ENCODE measurements at places on chromosomes 12 and 14.

GRCh38 chr12:106157802-106158201 is 19.0 kb upstream of the NUAK1 start:
- no peak for DNase-seq

DNA sequence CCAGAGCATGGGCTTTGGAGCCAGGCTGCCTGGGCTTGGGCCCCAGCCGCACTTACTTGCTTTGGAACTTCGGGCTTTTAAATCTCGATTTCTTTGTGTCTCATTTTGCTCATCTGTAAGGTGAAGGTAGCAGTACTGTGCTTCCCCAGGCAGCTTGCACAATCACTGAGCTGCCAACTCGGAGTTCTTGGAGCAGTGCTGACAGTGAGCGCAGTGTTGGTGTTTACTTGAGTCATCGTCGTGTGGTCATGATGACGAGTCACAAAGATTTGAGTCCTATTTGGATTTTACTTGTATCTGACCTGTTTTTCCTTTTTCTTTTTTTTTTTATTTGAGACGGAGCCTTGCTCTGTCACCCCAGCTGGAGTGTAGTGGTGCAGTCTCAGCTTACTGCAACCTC is 31.3 kb upstream of the ATF1 start:
- DNase-seq: peak; percentile 13

DNA sequence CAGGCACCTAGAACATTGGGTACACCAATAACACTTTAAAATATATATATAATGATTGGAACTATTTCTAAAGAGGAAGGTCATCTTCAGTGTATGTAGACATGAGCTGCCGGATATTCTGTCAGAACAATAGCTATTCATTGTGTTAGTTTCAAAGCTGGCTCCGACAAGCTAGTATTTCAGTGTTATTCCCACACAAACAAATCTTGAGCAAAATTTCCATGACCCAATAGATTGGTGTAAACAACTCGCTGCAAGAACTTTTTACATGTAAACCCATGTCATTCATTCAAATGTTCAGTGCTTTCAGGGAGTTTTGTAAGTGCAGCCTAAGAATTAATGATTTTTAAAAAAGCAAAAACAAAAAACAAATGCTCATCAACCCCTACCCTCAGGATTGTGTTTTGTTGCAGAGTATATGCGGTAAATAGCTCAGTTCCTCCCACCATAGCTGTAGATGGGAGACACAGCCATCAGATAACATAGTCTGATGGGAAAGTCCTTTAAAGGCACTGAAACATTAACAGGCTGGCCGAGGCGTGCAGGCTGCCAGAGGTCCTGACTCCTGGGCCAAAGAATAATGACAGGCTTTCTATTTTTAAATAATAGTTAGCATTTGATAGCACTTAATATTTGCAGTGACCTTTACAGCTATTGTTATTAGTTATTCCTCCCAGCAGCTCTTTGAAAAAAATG is 150.3 kb upstream of the ARHGAP5 start:
- no peak for DNase-seq

GRCh38 chr12:124609041-124609989 is 41.9 kb upstream of the NCOR2 start:
- DNase-seq: peak; percentile 84

GRCh38 chr14:67776653-67777322 is 39.6 kb downstream of the ZFYVE26 start:
- no peak for DNase-seq

- no peak for DNase-seq
Observed at GRCh38 chr12:113591480-113591974, 119.9 kb upstream of the LHX5 start.

GRCh38 chr12:67078957-67079356 is 190.2 kb upstream of the CAND1 start:
- DNase-seq: no peak

- DNase-seq: no peak
Observed at GRCh38 chr12:56591126-56591525, 39.0 kb downstream of the BAZ2A start.

GRCh38 chr12:128684352-128684751 is 139.4 kb downstream of the SLC15A4 start:
- no peak for DNase-seq

- no peak for DNase-seq
Observed at GRCh38 chr12:92226961-92227360, 81.3 kb upstream of the BTG1 start.

DNA sequence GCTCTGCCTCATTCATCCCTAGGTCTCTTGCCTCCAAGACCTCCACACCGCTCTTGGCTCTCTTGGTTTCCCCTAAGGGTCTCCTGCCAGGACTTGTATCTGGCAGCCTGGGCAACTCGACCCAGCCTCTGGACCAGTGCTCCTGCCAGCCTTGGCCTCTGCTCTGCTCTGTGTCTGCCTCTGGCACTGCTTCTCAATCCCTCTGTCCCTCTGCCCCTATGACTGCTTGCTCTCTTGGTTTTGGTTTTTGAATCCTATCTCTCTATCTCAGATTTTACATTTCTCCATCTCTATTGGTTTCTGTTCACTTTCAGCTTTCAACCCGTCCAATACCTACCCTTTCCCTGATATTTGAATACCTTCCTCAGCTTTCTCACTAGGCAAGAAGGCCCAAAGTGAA is 6.3 kb downstream of the ITGA5 start:
- no peak for DNase-seq

DNA sequence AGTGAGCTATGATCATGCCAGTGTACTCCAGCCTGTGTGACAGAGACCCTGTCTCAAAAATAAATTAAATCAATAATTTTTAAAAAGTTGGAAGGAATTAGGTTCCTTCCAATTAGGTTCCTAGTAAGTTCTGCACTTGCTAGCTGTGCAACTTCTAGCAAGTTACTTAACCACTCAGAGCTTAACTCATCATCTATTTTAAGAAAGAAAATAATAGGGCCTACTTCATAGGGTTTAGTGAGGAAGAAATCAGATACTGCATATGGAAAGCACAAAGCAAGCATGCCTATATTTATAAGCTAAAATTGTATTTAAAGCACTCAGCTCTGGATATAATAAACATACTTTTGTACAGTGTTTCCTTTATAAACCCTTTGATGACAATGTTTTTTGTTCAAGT is 10.7 kb downstream of the FOXN3 start:
- DNase-seq: no peak

DNA sequence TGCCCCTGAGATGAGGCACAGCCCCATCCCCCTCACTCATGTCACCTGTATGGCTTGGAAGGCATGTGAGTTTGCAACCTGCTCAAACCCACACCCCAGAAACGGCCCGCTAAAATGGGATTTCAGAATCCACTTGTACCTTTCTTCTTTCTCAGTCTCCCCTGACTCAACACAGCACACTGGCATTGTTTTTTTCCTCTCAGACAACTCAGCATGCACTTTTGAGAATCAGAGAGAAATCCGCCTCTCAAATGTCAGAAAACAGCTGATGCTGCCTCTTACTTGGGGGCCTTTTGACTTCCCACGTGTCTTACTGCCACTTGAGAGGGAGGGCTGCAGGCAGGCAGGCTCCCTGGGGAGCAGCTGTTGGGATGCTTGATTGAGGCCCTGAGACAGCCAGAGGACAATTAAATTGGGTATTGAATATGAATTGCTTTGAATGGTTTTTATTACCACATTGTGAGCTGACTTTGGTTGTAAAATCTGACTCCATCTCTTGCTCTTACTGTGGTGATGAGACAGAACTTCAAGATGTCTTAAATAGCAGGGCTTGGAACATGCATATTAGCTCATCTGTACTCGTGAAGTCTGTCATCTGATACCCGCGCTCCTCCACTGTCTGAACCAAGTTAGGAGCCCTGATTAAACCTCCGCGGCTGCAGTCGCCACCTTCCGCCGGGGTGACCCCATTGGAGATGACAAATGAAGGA is 96.6 kb downstream of the APAF1 start:
- DNase-seq: no peak

GRCh38 chr12:38541849-38542248 is 225.3 kb downstream of the ALG10B start:
- DNase-seq: no peak

GRCh38 chr14:74508292-74508731 is 14.7 kb downstream of the ISCA2 start:
- peak; percentile 35 for DNase-seq

DNA sequence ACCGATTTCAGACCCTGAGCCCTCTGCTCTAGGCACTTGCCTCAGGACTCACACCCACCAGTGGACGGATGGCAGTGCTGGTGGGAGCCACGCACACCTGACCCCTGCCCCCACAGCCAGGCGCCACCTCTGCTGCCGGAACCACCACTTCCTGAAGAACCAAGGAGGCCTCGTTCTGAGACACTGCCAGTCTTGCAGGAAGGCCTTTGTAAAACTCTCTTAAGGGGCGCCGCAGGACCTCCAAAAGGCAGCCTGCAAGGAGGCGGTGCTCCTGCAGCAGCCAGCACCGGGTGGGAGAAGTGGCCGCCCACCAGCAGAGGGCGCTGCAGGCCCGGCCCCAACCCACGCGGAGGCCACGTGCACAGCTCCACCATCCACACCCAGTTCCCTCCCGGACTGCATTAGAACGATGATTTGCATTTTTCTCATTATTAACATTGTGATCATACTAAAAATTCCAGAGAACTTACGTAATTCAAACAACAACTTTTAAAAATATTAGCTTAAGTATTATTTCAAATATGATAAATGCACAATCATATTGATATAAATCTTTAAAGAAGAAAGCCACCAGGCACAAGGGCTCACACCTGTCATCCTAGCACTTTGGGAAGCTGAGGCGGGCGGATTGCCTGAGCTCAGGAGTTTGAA is 12.8 kb downstream of the STX2 start:
- peak; percentile 80 for DNase-seq

DNA sequence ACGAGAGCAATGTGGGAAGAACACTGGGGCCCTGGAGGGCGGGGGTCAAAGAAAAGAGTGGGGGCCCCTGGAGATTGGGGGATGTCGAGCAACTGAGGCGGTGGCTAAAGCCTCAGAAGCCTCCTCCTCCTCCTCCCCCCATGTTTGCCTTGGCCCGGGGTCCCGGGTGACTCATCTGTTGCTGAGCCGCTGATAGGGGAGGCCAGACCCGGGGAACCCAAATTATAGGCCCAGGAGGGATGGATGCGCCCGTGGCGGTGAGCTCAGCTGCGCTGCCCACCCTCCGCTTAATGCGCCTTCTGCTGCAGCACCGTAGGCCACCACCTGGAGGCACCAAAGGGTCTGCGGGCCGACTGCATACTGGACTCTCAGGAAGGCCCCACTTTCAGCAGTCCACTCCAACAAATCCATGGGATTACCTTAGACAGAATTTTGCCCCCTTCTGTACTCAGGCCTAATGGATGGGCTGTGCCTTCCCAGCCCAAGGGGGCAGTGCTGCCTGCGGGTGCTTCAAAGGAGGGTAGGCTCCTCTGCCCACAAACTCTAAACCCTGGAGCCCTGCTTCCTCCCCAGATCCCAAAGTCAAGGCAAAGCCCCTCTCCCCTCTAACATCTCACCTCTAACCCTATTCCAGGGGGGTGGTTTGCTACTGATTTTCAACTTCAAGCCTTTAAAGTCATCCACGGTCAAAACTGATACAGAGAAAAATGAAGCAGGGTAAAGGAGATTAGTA is 2.6 kb upstream of the WNT10B start:
- peak; percentile 46 for DNase-seq

DNA sequence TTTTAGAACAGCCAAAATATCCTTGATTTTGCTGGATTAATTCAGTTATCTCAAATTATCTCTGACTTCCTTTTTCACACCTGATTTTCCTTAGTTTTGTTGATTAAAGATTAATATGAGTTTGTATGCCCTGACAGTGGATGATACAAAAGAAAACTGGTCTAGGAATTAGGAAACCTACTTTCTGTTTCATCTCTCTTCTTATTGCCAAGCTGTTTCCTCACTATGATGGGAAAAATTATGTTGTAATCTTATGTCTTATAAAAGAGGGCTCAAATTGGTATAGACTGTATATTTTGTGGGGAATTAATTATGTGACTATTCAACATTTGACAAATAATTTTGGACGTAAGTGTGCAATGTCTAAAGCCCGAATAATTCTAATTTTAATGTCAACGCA is 271.6 kb downstream of the FBXL14 start:
- no peak for DNase-seq

GRCh38 chr14:37411079-37411735 is 183.8 kb downstream of the FOXA1 start:
- DNase-seq: no peak

GRCh38 chr14:105060751-105061427 is 4.3 kb downstream of the GPR132 start:
- DNase-seq: peak; percentile 93

GRCh38 chr14:60227291-60227690 is 21.7 kb upstream of the PPM1A start:
- no peak for DNase-seq

- DNase-seq: no peak
Observed at GRCh38 chr12:56338308-56339157, at the start of gene IL23A. TSS of gene IL23A (plus strand) at chr12:56338884. CDS start at chr12:56339045, 161 bp downstream.

DNA sequence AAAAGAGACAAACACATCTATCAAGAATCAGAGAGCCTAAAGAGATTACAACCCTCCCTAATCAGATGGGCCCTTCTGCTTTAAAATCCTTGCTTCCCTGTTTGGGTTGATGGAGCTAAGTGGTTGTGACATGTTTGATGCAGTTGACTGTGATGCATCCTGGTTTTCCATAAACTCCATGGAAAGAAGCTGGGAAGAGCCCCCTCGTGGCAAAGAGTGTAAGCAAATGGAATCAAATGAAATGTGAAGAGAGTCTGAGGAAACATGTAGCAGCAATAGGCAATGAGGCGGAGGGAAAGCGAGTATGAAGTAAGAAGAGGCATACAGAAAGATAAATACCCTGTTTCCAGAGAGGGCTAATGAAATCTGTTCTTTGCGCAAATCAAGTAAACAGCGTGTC is 70.4 kb upstream of the SLCO1C1 start:
- DNase-seq: no peak

DNA sequence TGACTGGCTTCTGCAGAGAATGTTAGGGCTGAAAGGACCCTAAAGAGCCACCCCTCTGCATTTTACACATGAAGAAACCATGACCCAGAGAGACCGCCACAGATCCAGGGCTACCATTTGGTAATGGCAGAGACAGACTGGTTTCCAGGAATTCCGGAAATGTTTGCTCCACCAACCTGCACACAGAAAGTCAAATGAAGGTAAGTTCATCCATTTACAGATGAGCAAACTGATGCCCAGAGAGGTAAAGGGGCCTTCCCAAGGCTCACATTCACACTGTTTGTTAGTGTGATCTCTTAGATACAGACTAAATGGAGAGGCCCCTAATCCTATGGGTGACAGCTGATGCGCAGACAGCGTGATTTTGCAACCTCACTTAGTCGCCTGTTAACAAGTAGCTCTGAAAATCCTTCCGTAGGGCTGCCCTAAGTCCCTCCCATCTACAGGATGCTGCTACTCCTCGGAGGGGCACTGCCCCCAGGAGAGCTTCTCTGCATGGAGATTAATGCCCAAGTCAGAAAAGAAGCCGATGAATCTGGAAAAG is 33.8 kb downstream of the ZFP36L1 start:
- peak; percentile 26 for DNase-seq
